NB4 (cell line): ENCODE measurements at places on chromosomes 2 and 18.
A peak's percentile ranks its signal among the peaks of the same experiment; 100 is the strongest.

- DNase-seq = no peak
Measured at GRCh38 chr2:205524656-205525055, 157.6 kb upstream of the NRP2 start.

- DNase-seq = no peak
Measured at GRCh38 chr2:24513281-24514071, 22.4 kb downstream of the NCOA1 start.

DNA sequence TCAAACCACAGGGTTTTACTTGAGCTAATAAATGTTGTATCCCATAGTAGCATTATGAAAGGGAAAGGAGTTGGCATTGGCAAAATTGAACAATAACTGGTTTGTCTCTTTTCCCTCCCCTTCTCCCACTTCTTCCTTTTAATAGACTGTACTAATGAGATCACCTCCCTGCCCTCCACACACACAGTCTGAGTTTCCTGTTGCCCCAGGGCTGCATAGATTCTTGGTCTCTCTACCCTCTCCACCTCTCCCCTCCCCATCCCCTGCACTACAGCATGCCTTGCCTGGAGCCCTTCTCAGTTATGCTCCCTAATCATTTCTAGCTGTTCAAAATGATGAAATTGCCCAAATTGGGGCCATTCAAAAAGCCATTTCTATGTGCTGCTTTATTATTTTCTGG is 37.2 kb upstream of the NEMP2 start:
- peak; percentile 25 for DNase-seq

DNA sequence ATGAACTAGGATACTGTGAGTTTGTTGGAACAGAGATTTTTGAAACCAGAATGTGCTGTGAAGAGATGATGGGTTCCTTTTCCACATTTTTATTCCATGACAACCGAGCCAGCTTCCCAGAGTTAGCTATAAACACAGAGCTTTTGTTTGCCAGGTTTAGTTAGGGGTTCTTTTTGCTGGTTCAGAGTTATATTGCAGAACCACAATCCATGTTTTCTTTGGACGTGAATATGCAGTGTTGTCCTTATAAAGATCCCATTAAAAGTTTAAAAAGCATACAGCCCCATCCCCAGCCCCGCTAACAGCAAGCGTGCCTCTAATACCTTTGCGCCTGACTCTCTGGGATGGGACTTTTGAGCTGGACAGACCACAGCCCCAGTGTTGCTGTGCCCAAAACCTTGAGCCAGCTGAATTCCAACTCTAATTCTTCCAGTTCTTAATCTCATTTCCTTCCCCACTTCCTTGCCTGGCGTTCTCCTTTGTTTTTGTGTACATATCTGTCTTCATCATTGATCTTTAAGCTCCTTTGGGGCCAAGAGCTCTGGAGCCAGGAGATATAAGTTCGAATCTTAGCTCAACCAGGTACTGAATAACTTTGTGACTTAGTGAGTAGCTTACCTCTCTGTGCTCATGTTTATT is 72.3 kb downstream of the SPATS2L start:
- no peak for DNase-seq

DNA sequence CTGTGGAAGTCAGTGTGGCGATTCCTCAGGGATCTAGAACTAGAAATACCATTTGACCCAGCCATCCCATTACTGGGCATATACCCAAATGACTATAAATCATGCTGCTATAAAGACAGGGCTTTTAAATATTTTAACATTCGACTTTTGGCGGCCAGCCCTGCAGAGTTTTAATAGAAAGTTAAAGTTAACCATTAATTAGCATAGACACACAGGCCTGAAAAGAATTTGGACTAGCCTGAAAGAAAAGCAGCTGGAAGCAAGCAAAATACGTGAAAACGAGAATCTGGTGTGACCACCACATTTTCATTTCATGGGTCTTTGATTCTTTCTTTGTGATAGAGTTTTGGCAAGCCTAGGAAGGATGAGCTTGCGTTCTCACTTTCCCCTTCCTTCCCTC is 184.0 kb downstream of the SCG2 start:
- DNase-seq = no peak

DNA sequence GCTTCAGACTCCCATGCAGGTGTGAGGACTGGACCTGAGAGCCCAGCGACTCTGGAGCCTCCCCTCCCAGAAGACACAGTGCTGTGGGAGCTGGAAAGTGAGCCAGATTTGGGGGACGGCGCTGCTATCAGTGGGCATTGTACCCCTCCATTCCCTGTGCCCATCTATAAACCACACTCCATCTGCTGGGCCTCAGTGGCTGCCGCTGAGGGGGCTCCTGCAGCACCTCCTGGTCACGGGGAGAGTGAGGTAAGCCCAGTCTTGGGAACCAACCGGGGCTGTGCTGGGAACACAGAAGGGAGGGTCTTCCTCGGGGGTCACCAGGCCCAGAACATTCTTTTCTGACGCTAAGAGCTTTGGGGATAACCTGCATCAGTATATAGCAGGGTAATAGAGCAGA is 9.5 kb downstream of the PSD4 start:
- no peak for DNase-seq

DNA sequence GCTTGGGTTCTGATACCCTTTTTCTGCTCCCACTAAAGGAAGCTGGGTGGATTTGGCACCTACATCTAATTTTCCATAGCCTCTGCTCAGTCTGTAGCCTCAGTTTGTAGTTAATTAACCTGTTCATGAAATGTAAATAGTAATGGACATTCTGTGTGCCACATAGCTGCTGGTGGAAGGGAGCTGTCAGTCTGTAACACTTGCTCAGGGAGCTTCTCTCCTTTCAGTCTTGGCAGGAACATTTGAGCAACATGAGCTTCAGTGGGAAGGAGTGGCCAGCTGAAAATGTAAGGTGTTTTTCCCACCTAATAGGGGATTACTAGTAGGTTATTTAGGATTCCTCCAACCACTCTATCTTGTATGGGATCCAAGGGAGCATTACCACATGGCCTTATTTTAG is 203.4 kb downstream of the ASXL3 start:
- DNase-seq = no peak

DNA sequence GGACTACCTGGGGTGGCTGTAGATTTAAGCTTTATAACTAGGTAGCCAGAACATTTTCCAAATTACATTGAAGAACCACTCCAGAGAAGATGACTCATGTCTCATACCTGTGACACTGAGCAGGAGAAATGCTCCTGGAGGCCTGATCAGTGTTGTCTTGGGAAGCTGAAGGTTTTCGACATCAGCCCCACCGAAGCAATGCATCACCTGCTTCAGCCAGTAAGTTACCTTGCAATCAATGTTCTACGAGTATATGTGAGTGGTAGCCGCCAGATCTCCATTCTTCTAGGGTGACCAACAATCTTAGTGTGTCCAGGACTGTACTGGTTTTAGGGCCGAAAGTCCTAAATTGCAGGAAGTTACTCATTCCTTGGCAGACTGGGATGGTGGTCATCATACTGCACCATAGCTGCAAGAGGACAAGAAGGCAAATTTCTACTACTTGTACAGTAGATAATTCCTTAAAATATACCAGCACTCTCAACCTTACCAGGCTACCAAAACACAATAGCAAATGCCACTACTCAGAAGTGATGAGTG is 109.3 kb upstream of the LINC00305 start:
- no peak for DNase-seq

- DNase-seq = no peak
Measured at GRCh38 chr2:162002623-162003235, 71.3 kb downstream of the DPP4 start.

DNA sequence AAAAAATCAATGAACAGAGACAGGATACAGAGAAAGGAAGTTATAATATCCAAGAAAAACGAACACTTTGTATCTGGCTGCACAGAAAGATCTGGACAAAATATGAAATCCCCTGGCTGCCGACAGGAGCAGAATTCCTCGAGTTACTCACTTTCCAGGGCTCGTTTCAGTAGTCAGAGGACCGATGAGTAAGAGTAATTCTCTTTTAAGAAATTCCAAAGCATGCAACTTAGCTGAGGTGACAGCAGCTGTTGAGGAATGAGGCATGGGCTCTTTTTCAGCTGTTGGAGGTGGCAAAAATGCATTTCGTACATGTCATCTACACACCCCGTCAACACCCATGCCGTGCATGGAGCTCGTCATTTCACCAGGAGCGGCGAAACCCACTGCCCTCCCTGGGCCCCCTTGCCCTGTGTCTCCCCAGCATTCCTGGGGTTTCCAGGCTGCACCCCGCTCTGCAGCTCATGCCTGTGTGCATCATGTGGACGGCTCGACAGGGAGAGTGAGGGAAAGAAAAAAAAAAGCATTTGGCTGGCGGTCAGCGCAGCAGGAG is 210.8 kb upstream of the SMIM21 start:
- no peak for DNase-seq

DNA sequence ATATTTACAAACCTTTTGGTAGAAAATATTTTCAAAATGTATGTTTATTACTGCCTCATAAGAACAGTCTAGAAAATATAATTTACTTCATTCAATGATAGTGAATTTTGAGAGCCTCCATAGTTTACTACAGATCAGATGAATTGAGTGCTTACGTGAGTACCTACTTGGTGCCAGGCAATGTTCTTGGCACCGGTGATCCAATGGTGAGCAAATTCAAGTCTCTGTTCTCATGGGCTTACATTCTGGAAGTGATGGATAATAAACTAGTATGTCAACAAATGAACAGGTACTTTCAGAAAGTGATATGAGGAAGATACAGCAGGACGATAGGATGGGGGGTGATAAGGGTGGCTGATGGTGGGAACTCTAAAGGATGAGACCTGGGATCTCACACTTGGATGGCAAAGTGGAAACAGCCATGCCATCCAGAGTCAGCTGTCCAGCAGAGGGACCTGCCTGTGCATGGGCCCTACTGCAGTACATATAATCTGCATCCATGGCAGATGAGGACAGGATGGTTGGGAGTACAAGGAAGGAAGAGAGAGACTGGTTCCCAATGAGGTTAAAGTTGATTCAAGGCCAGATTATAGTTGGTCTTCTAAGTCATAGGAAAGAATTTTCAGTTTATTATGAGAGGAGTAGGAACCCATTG is 277.0 kb downstream of the NEDD4L start:
- no peak for DNase-seq

GRCh38 chr18:31821545-31822171 is 61.0 kb upstream of the SLC25A52 start:
- DNase-seq = no peak

- DNase-seq = no peak
Measured at GRCh38 chr2:45307147-45307546, 297.9 kb upstream of the SIX2 start.

GRCh38 chr2:66702301-66702700 is 267.4 kb downstream of the MEIS1 start:
- no peak for DNase-seq

- DNase-seq = no peak
Measured at GRCh38 chr18:3623769-3624545, 174.0 kb downstream of the TGIF1 start.

DNA sequence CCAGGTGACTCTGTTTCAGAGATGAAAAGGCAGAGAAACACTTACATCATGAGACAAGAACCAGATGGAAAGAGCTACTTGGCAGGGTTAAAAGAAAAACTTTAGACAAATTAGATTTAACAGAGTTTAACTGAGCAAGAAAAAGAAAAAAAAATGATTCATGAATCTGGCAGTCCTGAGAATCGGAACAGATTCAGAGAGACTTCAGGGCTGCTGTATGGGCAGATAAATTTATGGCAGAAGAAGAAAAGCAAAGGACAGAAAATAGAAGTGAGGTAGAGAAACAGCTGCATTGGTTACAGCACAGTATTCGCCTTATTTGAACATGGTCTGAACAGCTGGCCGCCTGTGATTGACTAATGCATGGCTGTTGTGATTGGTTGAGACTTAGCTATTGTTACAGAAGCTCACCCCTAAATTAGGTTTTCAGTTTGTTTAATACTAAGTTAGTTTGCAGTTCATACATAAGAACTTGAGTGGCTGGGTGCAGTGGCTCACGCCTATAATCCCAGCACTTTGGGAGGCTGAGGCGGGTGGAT is 43.0 kb upstream of the RHOB start:
- DNase-seq = no peak

DNA sequence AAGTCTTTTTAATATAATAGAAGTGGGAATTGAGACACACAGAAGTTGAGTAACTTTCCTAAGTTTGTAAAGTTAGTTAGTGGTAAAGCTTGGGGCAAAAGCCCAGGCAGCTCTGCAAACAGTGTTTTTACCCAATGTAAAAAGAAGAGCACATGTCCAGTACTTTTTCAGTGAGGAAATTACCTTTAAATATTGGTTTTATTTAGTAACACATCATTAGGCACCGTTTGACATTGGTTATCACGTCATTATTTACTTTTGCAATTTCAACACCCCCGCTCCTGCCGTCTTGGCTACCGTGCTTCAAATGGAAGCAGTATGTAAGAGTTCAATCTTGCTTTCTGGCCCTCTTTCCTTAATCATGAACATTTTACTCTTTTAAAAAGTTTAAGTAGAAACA is 807.9 kb downstream of the EPHA4 start:
- DNase-seq = no peak
